ENCODE measurements at places on chromosomes 11 and 22. TPM values are rescaled to one million over a fixed set of nuclear protein-coding genes. Genes with fewer than 3 reads are reported as not detected.

Gene CARNS1
- 6.2 TPM for total RNA-seq

GRCh38 chr11:15585602-15586331, 471.0 kb downstream of the INSC start:
- no peak overlapping the region for H3K4me3 ChIP-seq
- no peaks in the 10 kb centered on the region for H3K4me1 ChIP-seq
- no peaks in the 10 kb centered on the region for H3K36me3 ChIP-seq
- H3K27ac ChIP-seq: no peak overlapping the region
- H3K27me3 ChIP-seq: no peaks in the 10 kb centered on the region

Gene TRPC6
- total RNA-seq: not detected

- H3K27ac ChIP-seq: no peak overlapping the region
- DNase-seq: no peak
- no peak overlapping the region for H3K4me3 ChIP-seq
- no peaks in the 10 kb centered on the region for H3K4me1 ChIP-seq
- no peaks in the 10 kb centered on the region for H3K36me3 ChIP-seq
Measured at GRCh38 chr22:27793576-27793975, 8.0 kb downstream of the MN1 start.

GRCh38 chr11:64238999-64239398, 1.9 kb upstream of the FKBP2 start:
- peak overlapping the region; percentile 98 for H3K27ac ChIP-seq
- no peak for DNase-seq
- no peaks in the 10 kb centered on the region for H3K27me3 ChIP-seq
- peaks cover 44% of the 10 kb centered on the region for H3K36me3 ChIP-seq
- peaks cover 46% of the 10 kb centered on the region for H3K4me1 ChIP-seq

GRCh38 chr22:20867179-20868024, 8.6 kb downstream of the SNAP29 start:
- H3K36me3 ChIP-seq: peaks cover 7% of the 10 kb centered on the region
- H3K27ac ChIP-seq: peak overlapping the region; percentile 4
- H3K27me3 ChIP-seq: no peaks in the 10 kb centered on the region
- no peak for DNase-seq
- H3K4me3 ChIP-seq: no peak overlapping the region
- H3K4me1 ChIP-seq: peaks cover 14% of the 10 kb centered on the region

- no peaks in the 10 kb centered on the region for H3K36me3 ChIP-seq
- H3K4me3 ChIP-seq: no peak overlapping the region
- no peak for DNase-seq
- no peaks in the 10 kb centered on the region for H3K27me3 ChIP-seq
- no peaks in the 10 kb centered on the region for H3K4me1 ChIP-seq
Measured at GRCh38 chr11:86565388-86565787, 107.0 kb downstream of the ME3 start.

GRCh38 chr11:72635309-72635915, 38.8 kb downstream of the PDE2A start:
- no peak for DNase-seq
- no peak overlapping the region for H3K27ac ChIP-seq
- no peak overlapping the region for H3K4me3 ChIP-seq
- no peaks in the 10 kb centered on the region for H3K4me1 ChIP-seq
